K562 (cell line): ENCODE measurements at places on chromosomes 1 and 21.

DNA sequence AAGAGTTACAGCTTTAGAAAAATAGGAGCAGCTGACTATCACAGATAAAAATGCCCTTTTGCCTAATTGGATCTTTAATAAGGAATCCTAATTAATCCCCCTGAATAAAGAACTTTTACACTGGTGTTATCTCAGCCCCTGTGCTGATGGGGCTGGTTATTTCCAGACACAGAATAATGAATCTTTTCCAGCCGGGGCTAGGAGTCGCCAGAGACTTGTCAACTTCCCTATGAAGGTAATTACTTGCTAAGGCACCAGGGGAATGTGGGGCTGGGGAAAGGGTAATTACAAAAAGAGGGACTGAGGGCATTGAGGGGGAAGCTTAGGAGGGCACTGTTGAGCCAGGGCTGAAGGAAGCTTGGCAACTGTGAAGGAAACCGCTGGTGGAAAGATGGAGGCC lies 34.5 kb downstream of the HMGB4 start:
- no peak for DNase-seq

GRCh38 chr1:201602413-201603265 lies 63.7 kb downstream of the NAV1 start:
- no peak for DNase-seq

GRCh38 chr1:108746382-108747170 lies at the start of gene STXBP3:
TSS of gene STXBP3 (plus strand) at chr1:108746674. CDS start at chr1:108746738, 64 bp downstream.
- DNase-seq = peak; percentile 99

GRCh38 chr1:201068976-201069375 lies 43.2 kb downstream of the CACNA1S start:
- no peak for DNase-seq

DNA sequence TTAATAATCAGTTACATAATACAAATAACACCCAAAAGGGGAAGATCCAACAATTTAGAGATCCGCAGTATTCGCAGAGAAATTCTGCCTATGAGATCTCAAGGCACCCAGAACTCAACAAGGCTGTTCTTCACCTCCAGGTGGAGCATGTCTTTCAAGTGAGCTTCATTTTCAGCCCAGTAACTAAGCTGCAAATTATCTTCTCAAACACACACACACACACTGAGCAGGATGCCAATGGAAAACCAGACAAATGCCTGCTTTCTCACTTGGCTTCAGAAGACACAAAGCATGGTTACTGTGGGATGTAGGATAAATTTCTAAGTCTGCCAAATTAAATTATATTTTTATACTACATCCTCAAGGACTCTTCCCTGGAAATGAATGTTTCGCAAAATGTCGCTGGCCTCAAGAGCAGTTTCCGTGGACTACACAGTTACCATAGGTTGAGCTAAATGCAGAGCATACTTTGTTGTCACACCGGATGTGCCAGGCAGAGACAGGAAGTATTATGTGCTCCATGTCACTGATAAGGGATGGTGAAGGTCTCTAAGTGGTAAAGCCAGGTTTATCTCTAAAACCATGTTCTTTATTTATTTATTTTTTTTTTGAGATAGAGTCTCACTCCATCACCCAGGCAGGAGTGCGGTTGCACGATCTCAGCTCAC lies 30.3 kb downstream of the UBR4 start:
- DNase-seq = peak; percentile 51

DNA sequence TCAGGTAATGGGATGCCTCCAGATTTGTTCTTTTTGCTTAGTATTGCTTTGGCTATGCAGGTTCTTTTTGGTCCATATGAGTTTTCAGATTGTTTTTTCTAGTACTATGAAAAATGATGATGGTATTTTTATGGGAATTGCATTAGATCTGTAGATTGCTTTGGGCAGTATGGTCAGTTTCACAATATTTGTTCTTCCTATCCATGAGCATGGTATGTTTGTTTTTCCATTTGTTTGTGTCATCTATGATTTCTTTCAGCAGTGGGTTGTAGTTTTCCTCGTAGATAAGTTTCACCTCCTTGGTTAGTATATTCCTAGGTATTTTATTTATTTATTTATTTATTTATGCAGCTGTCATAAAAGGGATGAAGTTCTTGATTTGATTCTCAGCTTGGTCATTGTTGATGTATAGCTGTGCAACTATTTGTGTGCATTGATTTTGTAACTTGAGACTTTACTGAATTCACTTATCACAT lies 103.9 kb upstream of the DNAH14 start:
- DNase-seq = no peak

GRCh38 chr1:226786550-226786949 lies 47.5 kb upstream of the ITPKB start:
- no peak for DNase-seq

GRCh38 chr1:229585338-229585737 lies 26.8 kb upstream of the ABCB10 start:
- DNase-seq = no peak

GRCh38 chr1:29280409-29281131 lies 44.2 kb downstream of the PTPRU start:
- DNase-seq = no peak

DNA sequence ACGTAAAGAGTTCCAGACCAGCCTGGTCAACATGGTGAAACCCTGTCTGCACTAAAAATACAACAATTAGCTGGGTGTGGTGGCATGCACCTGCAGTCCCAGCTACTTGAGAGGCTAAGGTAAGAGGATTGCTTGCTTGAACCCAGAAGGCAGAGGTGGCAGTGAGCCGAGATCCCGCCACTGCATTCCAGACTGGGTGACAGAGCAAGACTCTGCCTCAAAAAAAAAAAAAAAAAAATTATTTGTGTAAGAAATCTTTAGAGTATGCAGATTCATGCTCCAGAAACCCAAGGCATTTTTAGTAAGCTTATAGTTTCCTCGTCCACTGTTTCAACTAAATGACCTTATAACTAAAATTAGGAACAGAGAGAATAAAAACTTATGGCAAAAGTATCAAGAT lies 51.3 kb downstream of the ABL2 start:
- no peak for DNase-seq

DNA sequence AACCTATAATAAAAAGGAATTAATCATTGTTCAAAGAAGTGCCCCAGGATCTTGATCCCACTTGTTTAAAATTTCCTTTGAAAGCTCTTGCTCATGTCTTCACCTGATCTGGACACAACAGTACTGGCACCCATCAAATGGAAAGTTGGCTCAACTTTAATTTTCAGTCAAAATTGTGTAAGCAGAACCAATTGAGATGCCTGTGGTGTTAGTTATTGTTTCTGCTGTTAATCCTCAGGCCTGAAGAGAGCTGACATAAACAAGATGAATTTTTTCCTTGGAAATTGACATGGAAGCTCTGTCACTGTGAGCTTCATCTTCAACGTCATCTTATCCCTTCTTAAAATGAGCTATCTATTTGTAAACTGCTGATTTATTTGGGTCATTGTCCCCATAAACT lies 88.3 kb upstream of the TNFSF4 start:
- no peak for DNase-seq
